NCI-H1436 treated with DMSO at 0.1 percent for 48 hours (cell line): ENCODE measurements at places on chromosomes 1 and 21.

GRCh38 chr1:56453417-56454078 lies 125.8 kb downstream of the PLPP3 start:
- DNase-seq: no peak

DNA sequence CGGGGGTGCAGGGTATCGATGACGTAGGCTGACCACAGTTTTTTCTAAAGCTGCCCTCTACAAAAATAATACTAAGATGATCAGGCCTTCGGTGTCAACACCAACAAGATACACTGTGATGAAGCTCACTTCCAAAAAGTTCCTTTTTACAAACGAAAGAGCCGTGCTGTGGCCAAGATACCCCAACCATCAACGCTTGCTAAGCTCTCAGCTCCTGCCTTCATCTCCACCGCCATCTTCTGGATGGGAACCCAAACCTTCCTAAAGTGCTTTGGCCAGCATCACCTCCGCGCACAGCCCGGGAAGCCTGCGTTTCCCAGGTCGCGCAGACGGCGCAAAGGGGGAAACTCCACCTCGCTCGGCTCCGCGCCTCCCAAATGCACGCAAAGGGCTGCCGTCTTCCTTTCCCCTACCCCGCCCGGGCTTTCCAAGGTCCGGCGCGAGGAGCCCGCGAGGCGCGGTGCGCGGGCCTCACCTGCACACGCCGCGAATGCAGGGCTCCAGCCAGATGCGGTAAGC lies 541 bp downstream of the USP48 start:
- no peak for DNase-seq

DNA sequence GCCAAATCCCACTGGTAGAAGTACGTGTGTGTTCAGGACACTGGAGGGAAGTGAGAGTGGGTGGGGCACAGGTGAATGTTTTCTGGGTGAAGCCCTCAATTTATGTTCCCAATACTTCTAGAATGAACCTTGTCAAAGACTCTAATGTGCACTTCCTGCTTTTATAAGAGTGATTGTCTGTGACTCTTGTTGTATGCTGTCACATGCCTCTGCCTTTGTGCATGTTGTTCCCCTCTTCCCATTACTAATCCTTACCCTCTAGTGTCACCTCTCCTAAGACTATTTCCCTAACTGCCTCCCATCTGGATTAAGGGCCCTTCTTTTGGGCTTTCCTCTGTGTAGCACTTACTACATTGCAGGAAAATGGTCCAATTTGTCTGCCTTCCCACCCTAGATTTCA lies 2.5 kb upstream of the LINGO4 start:
- DNase-seq: no peak

GRCh38 chr1:160429702-160430535 lies 29.6 kb downstream of the VANGL2 start:
- no peak for DNase-seq

DNA sequence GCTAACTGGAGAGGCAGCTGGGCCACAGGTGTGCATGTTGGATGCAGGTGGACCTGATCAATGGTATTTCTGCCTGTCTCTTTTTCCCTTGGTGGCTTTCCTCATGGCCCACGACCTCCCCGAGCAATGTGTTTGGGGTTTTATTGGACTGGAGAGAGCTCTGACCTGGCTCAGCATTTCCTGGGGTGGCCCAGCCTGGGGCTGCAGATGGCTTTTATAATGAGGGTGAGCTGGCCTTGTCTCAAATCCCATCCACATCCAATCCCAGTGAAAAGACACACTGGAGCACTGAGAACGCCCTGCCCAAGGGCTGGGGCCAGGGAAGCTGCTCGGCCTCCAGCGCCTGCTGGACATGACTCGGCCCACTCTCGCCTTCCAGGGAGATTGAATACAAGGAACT lies 44.1 kb downstream of the SIM2 start:
- no peak for DNase-seq

DNA sequence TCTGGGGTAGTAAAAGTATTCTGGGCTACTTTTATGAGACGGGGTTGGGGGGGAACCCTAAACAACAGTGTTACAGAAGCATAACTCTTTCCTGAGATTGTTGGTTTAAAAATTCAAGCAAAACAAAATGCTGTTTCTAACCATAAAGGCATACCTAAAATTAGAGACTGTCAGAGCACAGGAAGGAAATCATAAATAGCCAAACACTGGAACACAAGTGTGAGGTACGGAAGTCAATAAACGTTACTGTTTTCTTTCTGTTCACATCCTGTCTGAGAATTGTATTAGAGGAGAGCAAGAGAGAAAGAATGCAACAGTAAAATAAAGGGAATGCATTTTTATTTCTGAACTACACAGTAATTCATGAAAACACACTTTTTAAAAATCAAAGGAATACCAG lies 42.8 kb upstream of the IL12RB2 start:
- no peak for DNase-seq

GRCh38 chr21:45351526-45352275 lies 53.3 kb upstream of the COL18A1 start:
- DNase-seq: no peak

- no peak for DNase-seq
Observed at GRCh38 chr1:24673341-24673740, 30.2 kb downstream of the SRRM1 start.

DNA sequence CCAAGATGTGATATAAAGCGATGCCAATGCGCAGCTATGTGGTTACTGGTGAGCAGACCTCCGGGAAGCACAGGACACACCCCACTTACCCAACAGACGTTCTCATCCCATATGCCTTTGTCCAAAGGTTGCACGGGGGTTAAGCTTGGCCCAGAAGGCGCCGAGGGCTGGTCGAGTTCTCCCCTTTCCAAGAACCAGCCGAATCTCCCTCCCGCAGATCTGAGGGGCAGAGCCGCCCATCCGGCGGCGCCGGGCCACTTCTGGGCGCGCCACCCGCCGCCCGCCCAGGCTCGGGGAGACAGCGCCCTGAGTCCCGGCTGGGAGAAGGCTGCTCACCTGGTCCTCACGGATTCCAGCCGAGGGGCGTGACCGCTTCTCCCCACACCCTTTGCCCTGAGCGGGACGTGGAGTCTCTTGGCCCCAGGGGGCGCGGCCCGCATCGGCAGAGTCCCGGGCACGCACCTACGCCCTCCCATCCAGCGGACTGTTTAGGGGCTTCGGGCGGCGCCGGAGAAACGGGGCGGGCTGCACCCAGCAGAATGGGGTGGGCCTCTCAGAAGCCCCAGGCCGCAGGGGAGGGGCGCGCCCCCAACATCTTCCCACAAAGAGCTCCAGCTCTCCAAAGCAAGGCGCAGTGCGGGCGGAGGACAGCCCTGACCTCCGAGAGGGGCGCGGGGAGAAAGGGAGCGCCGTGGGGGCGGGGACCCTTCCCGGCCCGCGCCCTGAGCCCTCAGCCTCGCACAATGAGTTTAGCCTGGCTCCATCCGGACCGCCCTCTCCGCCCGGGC lies 615 bp downstream of the GPR161 start:
- no peak for DNase-seq

DNA sequence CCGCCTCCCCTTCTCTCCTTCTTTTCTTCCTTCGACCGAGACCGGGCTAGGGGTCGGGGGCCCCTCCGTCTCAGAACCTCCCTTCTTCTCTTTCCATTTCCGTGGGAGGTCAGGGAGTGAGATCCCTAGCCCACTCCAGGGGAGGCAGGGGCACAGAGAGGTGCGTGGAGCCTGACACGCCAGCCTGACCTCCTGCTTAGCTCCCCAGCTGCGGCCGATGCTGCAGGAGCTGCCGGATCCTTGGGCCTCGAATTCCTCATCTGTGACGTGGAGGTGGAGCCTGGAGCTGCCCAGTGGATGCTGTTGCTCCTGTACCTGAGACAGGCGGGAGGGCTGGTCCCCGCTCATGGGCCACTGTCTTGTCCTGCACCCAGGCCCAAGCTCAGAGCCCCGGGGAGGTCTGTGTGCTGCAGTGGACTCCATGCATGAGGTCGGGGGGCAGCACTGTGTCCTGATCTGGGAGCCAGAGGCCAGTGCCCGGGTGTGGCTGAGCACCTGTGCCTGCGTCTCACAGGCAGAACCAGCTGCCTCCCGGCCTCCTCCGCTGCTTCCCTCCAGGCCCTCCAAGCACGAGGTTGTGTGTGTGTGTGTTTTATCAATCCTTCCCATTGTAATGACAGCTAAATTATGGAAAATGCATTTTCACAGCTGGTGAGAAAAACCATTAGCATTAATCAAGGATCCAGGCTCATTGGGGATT lies 55.3 kb upstream of the TTC34 start:
- DNase-seq: no peak

- DNase-seq: no peak
Observed at GRCh38 chr21:25983745-25984144, 186.8 kb downstream of the APP start.

- no peak for DNase-seq
Observed at GRCh38 chr1:112061056-112061455, 71.6 kb upstream of the KCND3 start.
